ENCODE measurements at places on chromosomes 3 and 15. TPM values are rescaled to one million over a fixed set of nuclear protein-coding genes. Genes with fewer than 3 reads are reported as not detected.

Gene ALCAM
- total RNA-seq = 223 TPM

Gene GRAMD2A
- total RNA-seq = 18.7 TPM

Gene PSMA4
- 102 TPM for total RNA-seq

Gene MEIS2
- total RNA-seq = 28.5 TPM

Gene CELF6
- total RNA-seq = 2.9 TPM

Gene RBMS3
- total RNA-seq = 103 TPM

Gene FBLN2
- 81.3 TPM for total RNA-seq

Gene CD47
- 85.5 TPM for total RNA-seq

Gene RPL32
- total RNA-seq = 945 TPM

Gene SAXO2
- 2.8 TPM for total RNA-seq

Gene OIP5
- total RNA-seq = 0.33 TPM

Gene DGKG
- total RNA-seq = 2.1 TPM

Gene SH2D7
- total RNA-seq = not detected

Gene TFDP2
- total RNA-seq = 59.3 TPM

Gene PPP1R14D
- 1.3 TPM for total RNA-seq

Gene PLOD2
- 33.2 TPM for total RNA-seq
